Sigmoid colon (tissue), 7 donors: ENCODE measurements at places on chromosomes 12 and 14. TPM values are rescaled to one million over a fixed set of nuclear protein-coding genes. Genes with fewer than 3 reads are reported as not detected.

GRCh38 chr14:94690896-94691659 is 78.8 kb downstream of the GSC start:
- DNase-seq: no peak

DNA sequence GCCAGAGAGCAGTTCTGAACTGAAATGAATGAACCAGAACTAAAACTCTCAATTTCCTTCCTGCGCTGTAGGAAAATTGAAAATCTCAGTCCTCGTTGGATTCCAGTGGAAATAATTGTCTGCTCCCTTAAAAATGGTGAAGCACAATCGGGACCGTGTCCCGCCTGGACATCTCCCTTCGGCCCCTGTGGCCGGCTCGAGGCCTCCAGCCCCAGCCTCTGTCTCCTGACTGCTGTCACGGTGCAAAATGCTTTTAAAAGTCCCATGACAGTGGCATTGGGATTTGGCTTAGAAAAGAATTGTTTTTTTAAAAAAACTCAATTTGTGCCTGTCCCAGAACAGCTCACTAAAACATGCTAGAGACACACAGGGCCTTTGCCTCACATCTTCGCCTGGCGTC is 142.5 kb downstream of the ZNF664 start:
- DNase-seq: no peak

- no peak for DNase-seq
These were observed 69.3 kb downstream of the PRKD1 start for GRCh38 chr14:29858299-29858698.

DNA sequence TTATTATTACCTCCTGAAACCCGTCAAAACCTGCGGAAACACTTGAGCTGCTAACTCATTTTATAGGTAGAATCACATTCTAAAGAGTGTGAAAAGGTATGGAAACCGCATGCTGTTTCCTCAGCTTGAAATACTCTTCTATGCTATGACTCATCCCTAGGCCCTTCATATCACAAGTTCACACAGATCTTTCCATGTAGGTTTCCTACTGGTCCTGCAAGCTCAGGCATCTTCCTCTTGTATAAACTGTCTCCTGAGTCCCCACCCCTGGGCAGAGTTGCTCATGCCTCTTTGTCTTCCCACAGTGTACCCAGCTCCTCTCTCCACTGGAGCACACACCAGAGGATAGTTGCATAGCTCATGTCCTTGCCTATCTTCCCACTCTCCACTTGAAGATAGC is 84.7 kb downstream of the CMAS start:
- DNase-seq: no peak

The FLRT2 gene
- total RNA-seq: 9.1 TPM

The FOXM1 gene
- total RNA-seq: 1.4 TPM

The C12orf42 gene
- total RNA-seq: not detected

The RASSF8 gene
- 85.0 TPM for total RNA-seq
